ENCODE measurements at places on chromosomes 2 and 18.

DNA sequence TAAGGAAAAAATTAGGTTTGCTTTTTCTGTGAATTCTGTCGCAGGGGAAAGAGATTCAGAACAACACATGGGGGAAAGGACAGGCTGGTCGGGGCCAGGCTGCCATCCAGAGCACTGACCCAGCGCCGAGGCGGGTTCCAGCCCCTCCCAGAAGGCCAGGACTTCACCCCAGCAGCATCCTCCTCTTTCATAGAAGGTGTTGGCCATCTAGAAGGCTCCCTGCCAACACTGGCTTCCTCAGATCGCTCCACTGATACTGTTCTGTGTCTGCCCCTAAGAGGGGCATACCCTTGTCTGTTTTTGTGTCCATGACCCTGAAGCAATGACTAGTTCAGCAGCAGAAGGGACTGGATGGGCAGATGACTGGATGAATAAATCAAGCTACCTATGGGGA is 144.5 kb downstream of the HDAC4 start:
- DNase-seq, result no peak

GRCh38 chr2:128416806-128417205 is 98.1 kb upstream of the HS6ST1 start:
- DNase-seq, result no peak

DNA sequence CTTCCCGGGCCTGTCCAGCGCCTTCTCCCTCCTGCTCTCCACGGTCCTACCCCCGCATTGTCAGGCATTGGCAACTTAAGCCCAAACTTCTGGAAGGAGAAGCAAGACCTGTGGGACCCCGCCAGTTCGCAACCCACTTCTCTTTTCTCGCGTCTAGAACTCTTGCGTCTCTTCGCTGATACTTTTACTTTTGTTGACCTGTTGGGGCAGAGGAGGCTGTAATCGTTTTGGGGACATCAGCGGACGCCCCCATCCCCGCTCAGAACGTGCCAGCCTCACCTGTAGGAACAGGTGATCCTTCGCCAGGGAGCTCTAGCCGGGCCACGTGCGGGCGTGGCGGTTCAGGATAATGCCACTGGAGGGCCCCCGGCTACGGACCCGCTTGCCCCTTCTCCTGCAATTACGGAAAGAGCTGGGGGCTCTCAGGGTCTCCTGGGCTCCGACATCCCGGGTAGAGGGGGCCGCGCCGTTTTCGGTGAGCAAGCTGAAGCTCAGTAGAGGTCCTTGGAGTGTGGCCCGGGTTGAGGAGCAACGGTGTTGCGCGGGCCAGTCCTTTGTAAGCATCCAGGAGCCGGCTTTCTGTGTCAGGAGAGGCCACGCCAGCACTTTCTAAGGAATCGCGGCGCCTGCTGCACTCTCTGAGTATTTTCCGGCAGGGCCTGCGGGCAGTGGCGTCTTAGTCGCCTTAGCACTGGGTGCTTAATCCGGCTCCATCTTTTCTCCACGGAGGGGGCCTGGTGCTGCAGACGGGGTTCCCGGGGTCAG is 1.6 kb downstream of the MTCL1 start:
- peak; percentile 51 for DNase-seq

- peak; percentile 16 for DNase-seq
These were observed 94.7 kb downstream of the RTN4 start for GRCh38 chr2:54955358-54956110.

DNA sequence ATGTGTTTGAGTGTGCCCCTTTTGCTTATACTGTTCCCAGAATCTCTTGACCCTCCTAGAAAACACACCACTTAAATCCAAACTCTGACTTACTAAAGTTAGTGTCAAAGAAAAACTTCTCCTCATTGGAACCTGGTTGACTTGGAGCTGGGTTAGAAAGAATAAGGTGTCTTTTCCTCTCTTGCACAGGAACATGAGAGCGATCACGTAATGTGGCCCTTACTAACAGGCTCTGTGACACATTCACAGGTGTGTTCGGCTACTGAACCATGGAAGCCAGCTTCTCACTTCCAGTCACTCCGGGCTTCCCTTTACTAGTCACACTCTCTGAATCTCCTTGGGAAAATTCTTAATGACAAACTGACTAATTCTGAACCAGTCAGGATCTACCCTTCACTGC is 5.4 kb upstream of the POU3F3 start:
- no peak for DNase-seq

GRCh38 chr2:101619191-101619591 is 78.3 kb upstream of the MAP4K4 start:
- DNase-seq, result peak; percentile 21

DNA sequence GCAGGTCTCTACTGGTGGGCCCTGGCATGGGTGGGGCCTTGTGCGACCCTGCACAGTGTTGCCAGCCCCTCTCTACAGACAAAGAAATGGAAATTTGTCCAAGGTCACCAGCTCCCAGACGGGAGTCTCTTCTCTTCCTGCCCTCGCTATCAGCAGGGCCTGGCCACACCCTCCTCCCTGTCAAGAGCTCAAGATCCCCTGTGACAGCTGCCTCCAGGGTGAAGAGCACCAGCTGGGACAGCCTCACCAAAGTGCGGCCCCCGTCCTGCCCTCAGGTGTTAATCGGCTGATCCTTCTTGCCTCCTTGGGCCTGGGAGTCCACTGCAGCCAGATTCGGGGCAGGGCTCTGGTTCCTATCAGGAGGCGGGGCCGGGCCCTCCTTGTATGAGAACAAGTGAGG is 259.1 kb downstream of the TWIST2 start:
- DNase-seq, result no peak

- no peak for DNase-seq
These were observed 297.7 kb upstream of the SYT4 start for GRCh38 chr18:43574974-43575373.

GRCh38 chr2:109201465-109202327 is 72.7 kb downstream of the SH3RF3 start:
- no peak for DNase-seq

GRCh38 chr2:215644233-215644897 is 208.5 kb upstream of the FN1 start:
- no peak for DNase-seq

GRCh38 chr2:204026294-204026693 is 89.7 kb downstream of the ICOS start:
- no peak for DNase-seq

DNA sequence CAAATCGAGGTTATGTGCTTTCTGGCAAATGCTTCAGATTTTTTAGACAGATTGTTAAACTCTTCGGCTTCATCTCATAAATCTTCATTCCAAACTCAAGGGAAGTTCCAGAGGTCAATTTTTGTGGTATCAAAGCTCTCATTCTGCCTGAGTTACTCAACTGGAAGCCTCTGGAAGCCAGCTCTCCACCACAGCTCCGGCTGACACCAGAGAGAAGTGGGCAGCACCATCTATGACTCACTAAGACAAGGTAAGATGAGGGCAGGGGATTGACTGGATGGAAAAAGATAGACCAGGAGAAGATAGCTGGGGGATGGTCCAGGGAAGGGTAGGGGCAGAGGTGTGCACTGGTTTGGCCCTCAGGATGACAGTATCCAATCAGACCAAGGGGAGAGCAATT is 137.3 kb upstream of the HNRNPA3 start:
- DNase-seq, result peak; percentile 63

- DNase-seq, result no peak
These were observed 12.3 kb downstream of the BCL11A start for GRCh38 chr2:60541056-60541651.
